Cerebellar nuclear complex (tissue), 1 donor: ENCODE measurements at places on chromosomes 7 and 10.

GRCh38 chr7:50251765-50252164, 52.8 kb upstream of the IKZF1 start:
- DNase-seq, result no peak

DNA sequence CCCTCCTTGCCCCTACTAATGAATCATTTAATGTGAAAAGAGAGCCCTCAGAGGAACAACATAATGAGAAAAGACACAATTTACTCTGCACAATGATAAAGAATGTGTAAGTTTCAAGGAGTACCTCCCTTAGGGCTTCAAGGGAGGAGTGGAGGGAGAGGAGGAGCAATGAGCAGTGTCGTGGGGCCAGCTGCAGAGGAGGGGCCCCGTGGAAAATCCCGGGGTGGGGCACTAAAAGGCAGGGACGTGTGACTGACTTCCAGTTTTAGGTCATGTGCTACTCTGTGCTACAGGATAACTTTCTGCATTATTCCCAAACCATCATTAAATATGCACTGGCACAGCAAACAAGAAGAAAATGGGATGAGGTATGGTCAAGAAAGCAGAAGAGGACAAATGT, 108.1 kb downstream of the ANLN start:
- no peak for DNase-seq

- no peak for DNase-seq
Observed at GRCh38 chr10:44881649-44882048, 29.5 kb upstream of the TMEM72 start.

- no peak for DNase-seq
Observed at GRCh38 chr7:8035192-8035591, 66.6 kb downstream of the GLCCI1 start.

- DNase-seq, result no peak
Observed at GRCh38 chr7:94160719-94161435, 156.7 kb upstream of the BET1 start.

GRCh38 chr10:102948786-102949185, 30.7 kb downstream of the CNNM2 start:
- DNase-seq, result no peak

DNA sequence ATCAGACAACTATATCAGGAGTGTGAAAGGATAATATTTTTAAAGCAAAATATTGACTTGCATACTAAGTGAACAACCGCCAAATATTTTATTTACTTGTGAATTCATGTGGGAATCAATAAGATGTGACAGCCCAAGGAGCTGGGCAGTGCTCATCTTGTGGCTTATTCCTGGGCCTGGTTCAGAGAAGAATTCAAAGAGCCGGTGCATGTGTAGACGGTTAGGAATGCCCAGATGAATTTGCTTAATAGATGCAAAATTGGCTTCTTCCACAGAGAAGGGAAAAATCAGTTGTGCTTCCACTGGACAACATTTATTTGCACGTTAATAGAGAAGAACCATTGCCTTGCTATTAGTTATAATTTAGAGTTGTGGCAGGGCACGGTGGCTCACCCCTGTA, 4.4 kb downstream of the MYL7 start:
- DNase-seq, result no peak

GRCh38 chr7:158910254-158911053, 54.1 kb downstream of the DYNC2I1 start:
- DNase-seq, result no peak

DNA sequence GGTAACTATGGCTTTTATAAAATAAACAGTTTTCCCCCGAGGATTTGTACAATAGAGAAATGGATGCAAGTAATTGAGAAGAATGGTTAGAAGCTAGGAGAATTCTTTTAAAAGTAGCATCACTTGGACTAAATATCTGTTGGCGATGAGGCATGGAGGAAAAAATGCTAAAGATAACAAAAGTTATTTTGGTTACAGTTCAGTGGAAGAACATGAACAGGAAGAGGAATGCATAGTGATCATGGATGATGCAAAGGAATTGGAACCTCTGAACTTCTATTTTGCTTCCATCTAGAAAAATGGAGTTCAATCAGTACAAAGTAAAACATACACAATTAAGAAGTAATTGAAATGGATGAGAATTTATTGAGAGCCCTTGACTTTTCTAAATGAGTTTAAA, 32.9 kb downstream of the ENTPD1 start:
- no peak for DNase-seq

GRCh38 chr10:50917486-50917885, 32.1 kb upstream of the A1CF start:
- no peak for DNase-seq

DNA sequence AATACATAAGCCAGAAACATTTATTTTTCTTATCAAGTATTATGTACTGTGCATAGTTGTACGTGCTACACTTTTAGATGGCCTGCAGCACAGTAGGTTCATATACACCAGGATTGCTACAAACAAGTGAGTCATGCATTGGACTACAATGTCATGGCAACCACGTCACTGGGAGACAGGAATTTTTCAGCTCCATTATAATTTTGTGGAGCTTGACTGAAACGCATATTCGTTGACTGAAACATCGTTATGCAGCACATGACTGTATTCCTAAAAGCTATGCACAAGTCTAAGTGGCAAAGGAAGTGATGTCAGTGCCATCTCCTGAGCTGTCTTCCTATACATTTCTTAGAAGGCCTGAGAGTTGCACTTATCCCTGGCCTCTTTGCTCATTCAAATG, 871.8 kb downstream of the IPMK start:
- no peak for DNase-seq

DNA sequence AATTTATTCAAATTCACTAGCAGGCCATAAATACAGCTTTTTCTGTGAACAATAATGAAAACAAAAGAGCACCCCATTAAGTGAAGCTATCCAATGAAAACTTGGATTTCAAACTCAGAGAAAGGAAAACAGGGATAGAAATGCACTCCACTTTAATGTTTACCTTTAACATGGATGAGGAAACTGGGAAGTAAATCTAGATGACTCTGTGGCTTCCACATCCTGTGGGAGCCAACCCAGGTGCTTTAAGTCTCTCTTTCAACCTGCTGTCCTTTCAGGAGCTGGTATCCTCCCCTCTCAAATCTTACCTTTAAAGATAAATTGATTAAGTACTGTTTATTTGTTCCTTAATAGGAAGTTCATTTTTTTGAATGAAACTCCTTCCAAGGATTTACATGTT, 21.5 kb upstream of the SGMS1 start:
- DNase-seq, result no peak
